GM13977 (cell line): ENCODE measurements at places on chromosomes 16 and 17.

DNA sequence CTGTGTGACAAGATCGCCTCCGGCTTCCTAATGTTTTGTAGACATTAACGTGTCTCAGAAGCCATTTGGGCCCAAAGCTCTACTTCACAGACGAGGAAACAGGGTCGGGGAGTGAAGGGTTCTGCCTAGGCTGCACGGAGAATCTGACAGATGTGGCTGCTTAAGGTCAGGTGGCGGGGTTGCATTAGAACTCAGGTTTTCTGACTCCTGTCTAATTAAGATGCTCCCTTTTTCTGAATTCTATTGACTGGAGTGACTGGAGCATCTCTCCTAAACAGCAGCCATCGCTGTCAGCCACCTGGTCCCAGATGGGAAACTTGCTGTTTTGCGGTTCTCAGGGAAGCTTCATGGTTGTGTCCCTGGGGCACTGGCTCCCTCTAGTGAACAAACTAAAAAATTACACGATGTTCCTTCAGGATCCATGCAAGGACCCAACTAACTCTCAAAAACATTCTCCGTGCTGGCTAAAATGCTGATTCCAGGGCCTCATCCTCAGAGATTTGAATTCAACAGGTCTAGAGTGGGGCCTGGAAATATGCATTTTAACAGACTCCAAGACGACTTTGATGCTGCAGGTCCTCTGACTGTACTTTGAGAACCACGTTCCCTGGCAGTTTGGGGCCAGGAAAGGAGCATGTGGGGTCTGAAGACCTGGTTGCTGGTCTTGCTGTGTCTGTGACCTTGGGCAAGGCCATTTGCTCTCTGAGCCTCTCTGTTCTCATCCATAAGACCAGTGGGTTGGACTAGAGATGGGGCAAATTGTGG lies 117.4 kb downstream of the IRF8 start:
- peak; percentile 72 for DNase-seq

DNA sequence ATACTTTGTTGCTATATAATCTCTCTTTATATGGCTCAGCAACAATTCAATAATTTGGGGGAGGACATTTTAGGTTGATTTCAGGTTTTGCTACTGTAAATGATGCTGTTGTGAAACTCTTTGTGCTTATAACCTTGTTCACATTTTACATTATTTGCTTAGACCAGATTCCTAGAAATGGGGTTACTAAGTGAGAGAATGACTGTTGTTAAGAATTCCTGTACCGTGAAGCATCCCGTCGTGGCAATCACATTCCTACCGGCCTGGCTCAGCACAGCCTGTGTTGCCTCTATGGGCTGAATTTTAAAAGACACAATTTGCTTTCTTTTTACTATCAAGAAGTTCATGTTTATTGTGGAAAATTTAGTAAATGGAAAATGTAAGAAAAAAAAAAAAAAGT lies 31.4 kb downstream of the B9D1 start:
- no peak for DNase-seq

DNA sequence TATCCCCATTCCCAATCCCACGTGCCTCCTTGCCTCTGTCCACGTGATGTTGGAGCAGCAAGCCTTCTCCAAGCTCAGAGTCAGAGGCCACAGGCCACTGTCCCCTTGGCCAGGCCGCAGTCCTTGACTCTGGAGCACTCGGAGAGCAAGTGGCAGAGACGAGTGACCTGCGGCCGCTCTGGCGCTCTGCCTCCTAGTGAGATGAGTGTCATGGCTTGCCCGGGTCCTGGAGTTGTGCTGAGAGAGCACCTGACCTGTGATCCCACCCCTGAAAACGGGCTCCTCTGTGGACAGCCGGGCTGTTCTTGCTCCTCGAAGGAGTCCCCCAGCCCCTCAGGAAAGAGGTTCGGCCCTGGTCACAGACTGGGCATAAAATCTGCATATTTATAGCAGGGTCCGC lies 10.0 kb upstream of the FASN start:
- DNase-seq: no peak

DNA sequence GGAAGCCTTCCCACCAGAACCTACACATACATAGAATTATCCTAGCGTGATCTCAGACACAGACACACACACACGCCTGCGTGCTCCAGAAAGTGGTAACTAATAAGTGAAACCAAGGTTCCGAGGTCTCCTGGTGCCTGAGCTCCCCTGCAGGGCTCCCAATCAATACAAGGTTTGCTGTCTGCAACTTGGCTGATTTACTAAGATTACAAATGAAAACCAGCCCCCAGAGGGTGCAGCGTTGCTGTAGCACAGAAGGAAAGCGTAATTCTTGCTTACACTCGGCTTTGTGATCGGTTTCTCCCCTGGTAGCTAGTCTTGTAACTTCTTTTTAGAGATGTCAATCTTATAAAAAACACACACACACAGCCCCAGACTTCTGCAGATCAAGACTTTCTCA lies 334.1 kb upstream of the XYLT1 start:
- no peak for DNase-seq

DNA sequence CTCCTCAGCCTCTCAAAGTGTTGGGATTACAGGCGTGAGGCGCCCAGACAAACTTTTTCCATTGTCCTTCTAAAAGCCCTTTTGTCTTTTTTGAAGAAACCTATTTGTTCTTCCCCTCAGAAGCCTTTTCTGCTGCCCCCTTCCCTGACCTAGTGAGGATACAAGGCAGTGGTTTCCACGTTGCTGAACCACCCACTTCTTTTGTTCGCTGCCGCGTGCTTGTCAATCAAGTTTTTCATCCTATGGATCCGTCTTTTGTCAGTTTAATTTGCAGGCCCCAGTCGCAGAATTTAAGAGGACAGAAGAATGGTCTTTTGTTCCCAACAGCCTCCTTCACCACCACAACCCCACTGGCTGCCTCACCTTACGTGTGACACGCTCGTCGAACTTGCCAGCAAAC lies 20.2 kb upstream of the GNG13 start:
- no peak for DNase-seq

- no peak for DNase-seq
These were observed 59.0 kb upstream of the TBX2 start for GRCh38 chr17:61340431-61341209.

- no peak for DNase-seq
These were observed 157.7 kb downstream of the CDH11 start for GRCh38 chr16:64964126-64964540.

- DNase-seq: no peak
These were observed 18.3 kb downstream of the POLR3K start for GRCh38 chr16:35011-35677.

- peak; percentile 78 for DNase-seq
These were observed 7.4 kb upstream of the DHRS7B start for GRCh38 chr17:21119247-21119918.

- no peak for DNase-seq
These were observed 15.2 kb downstream of the ARHGAP17 start for GRCh38 chr16:24999856-25000461.

DNA sequence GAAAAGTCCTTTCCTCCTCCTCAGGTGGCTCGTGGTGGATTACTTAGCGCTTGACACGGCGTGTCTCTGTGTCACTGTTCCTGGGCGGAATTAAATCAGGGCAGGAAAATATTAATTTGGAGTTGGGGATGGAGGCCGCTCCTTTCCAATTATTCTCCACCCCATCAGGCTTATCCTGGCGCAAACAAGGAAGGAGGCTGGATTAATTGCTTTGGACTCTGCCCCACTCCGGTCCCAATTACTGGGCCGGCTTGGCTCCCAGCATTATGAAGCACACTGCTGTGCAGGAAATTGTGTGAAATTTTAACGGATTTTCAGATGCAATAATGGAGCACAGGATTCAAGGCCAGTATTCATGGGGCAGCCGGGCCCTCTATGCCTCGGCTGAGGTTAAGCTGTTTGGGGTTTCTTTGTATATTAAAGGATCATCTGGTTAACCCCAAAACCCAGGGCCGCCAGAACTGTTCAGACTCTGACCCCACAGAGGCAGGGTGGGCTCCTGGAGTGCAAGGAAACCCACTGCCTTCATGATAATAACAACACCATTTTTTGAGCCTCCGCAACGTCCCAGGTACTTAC lies 87.8 kb downstream of the MRM1 start:
- DNase-seq: no peak

- DNase-seq: no peak
These were observed 1.4 kb downstream of the MRPS7 start for GRCh38 chr17:75263055-75263454.

DNA sequence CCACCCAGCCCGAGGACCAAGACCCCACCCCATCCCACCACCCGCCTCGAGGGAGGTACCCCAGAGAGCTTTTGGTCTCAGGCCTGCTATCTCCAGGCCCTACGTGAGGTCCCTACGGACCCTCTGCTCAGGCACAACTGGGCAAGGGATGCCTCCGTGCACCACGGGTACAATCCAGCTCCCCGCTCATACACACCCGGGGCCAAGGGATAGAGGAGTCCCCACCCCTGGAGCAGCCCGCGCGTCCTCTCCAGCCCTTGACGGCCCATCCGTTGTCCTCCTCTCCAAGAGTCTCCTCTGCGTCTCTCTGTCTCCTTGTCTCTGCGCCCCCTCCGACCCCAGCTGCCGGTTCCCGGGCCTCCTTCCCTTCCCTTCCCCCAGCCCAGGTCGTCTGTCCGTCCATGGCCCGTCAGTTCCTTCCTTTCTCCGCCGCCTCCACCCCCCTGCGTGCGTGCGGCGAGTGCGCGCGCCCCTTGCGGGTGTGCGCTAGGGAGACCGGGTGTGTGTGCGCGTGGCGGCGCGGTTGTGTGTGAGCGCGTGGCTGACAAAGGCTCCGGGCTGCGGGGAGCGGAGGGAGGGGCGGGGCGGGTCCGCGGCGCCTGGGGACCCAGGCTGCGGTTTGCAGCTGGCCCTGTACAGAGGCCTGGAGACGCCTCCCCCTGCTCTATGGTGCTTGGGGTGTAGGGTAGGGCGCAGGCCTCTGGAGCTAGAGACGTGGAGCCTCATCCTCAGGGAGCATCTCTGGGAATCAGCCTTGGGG lies 930 bp downstream of the SPNS2 start:
- DNase-seq: peak; percentile 45

- DNase-seq: no peak
These were observed 148.7 kb downstream of the KCNJ2 start for GRCh38 chr17:70318051-70318450.

DNA sequence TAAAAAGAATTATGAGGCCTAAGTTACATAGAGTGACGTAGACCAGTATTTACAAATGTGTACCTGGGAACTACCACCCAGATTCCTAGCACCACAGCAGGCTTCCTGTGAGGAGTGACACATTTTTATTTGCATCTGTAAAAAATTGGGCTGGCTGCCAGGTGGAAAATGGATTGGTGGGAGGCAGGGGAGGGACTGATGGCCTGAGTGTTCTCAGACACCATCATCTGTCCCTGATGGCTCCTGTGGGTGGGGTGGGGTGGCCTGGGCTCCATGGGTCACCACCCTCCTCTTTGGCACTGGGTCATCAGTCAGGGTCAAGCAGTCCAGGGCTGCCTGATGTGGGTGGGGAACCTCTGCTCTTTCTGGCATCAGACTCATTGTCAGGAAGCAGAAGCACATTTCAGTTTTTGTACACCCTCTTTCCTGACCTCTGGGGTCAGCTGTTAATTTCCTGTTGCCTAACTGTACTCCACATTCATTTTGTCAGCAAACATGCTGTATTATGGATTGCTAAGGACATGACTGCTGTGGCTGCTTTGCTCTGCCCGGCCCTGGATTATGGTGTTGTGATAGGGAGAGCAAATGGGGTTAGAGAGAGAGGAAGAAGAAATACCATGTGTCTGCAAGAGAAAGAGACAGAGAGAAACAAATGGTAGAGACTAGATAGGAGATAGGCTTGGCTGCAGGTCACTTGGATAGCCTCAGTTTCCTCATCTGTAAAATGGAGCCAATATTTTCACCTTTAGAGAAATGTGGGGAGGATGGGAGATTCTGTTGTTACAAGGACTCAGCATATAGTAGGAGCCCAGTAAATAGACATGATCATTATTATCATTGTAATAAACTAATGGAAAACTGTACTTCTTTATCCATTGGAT lies 11.6 kb upstream of the MFAP4 start:
- no peak for DNase-seq

DNA sequence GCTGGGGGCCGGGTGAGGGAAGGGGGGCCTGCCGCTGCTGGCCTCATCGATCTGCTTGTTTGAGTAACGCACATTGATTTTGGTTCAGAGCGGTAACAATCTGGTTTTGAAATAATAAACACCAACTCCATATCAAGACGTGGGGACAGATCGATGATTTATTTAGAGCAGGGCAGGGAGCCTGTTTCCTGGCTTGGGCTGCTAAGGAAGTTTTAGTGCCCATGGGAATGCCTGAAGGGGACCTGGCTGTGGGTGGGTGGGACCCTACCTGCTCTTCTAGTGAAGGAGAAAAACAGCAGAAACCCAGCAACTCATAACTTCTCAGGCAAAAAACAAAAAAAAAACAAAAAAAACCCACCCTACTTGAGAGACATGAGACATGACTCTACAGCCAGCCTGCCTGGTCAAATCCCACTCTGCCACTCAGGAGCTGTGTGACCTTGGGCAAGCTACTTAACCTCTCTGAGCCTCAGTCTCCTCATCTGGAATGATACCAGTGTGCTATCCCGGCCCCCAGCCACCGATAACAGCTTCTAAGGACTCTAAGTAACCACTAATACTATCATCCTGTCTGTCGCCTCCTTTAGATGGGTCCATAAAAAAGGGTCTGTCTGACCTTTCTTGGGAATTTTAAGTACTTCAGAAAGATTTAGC lies 66.0 kb downstream of the PIPOX start:
- no peak for DNase-seq

GRCh38 chr17:49859991-49860953 lies 12.4 kb upstream of the TAC4 start:
- no peak for DNase-seq

- peak; percentile 88 for DNase-seq
These were observed 32.4 kb downstream of the FOXK2 start for GRCh38 chr17:82551779-82552457.

GRCh38 chr17:1109606-1110540 lies 69.9 kb downstream of the ABR start:
- peak; percentile 65 for DNase-seq

DNA sequence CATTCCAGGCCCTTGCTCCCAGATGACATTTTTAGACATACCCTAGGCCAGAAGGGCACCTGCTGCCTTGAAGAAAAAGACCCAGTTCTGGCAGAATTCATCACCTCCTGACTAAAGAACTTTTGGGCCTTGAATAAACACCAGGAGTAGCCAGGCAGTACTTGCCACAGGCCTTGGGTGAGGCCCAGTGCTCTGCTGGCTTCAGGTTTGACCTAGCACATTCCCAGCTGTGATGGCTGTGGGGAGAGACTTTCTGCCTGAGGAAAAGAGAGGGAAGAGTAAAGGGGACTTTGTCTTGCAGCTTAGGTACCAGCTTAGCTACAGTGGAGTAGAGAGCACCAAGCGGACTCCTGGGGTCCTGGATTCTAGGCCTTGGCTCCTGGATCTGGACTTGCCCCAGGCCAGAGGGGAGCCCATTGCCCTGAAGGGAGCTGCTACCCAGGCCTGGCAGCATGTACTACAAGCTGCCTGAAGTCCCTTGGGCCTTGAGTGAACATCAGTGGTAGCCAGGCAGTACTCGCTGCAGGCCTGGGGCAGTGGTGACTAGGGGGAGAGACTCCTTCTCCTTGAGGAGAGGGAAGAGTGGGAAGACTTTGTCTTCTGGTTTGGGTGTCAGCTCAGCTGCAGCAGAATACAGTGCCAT lies 44.3 kb downstream of the ABCA8 start:
- no peak for DNase-seq
